ENCODE measurements at places on chromosomes 5 and 9.

GRCh38 chr9:89477811-89478630 lies 19.9 kb downstream of the SEMA4D start:
- no peak for DNase-seq

GRCh38 chr5:140588311-140589070 lies 23.9 kb downstream of the SLC35A4 start:
- DNase-seq, result peak; percentile 23

DNA sequence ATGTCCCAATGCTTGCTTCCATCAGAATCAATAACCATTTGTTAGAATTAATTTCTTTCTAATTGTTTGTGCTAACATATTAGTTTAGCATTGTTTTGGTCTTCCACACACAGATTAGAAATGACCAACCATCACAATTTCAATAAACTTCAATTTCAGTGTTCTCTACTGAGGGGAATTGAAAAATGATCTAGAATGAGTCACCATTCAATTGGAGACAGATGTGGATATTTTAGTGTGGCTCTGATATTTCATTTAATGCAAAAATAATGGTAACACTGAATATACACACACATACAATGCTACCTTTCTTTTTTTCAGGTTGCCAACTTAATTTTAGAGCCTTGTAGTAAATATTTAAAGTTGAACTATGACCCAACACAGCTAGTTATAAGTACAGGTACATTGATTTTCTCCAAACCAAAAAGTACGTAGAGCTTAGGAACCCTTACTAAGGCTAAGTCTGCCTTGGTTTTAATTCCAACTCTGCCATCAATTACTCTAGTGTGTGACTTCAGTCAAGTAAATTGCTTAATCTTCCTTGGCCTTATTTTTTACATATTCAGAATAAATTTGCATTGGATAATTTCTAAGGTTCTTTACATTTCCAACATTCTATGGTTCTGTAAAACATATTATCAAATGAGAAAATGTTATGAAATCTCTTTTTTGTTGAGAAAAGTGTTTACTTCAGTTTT lies 143.9 kb downstream of the DMRTA1 start:
- DNase-seq, result no peak

GRCh38 chr9:128568470-128569078 lies 16.2 kb downstream of the SPTAN1 start:
- no peak for DNase-seq

DNA sequence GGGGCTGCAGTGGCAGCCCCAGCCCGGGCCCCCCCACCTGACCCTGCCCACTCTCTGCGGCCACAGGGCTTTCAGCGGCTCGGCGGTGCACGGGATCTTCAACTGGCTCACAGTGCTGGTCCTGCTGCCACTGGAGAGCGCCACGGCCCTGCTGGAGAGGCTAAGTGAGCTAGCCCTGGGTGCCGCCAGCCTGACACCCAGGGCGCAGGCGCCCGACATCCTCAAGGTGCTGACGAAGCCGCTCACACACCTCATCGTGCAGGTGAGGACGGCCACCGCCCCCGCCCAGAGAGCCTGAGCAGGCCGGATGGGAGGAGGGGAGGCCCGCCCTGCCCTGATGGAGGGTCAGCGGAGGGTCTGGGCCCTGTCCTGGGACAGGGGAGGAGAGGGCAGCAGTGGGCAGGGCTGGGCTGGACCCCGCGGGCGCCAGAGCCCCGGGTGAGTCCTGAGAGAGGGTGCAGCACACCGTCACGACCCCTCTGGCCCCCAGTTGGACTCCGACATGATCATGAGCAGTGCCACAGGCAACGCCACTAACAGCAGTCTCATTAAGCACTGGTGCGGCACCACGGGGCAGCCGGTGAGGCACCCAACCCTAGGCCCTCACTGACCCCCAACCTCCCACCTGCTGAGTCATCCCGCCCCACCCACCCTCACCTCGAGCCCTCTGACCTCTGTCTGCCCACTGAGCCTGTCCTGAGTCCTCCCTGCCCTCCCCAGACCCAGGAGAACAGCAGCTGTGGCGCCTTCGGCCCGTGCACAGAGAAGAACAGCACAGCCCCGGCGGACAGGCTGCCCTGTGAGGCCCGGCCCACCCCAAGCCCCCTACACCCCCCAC lies 2.7 kb downstream of the SLC34A3 start:
- no peak for DNase-seq

DNA sequence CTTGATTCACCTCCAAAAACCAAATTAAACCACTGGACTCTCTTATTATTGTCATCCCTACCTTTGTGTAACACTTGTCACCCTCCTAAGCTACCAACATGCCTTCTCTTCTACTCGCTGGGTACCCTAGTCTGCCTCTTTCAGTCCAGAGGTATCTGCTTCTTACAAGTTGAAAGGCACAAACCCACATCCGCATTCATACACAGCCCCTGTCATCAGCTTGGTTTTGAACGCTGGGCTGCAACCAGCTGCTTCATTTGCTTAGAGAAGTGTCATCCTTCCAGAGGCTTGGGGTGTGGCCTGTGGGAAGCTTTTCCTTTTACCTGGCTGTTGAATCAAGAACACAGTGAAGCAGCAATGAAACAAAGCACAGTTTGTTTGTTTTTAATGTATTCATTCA lies 138.8 kb upstream of the WWC1 start:
- DNase-seq, result no peak

GRCh38 chr9:6460189-6460768 lies 47.3 kb downstream of the UHRF2 start:
- DNase-seq, result no peak

- no peak for DNase-seq
Measured at GRCh38 chr5:13609504-13609903, 335.0 kb downstream of the DNAH5 start.

- peak; percentile 56 for DNase-seq
Measured at GRCh38 chr9:75087289-75087823, 599 bp downstream of the NMRK1 start.

DNA sequence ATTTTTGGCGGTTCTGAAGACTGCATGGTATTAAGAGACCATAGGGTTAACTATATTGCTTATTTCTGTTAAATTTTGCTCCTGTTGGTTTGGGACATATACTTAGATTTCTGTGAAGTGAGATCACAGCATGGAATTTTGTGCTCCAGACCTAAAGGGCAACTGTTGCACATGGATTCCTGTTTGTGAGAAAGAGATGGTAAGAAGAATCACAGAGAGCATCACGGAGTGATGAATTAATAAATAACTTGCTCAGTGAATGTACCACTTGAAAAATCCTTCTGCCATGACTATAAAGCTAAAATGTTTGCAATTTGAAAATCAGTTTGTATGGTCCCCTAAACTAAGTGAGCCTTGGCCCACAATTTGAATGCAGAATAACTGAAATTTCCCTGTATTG lies 4.5 kb downstream of the PSAT1 start:
- no peak for DNase-seq

GRCh38 chr5:179768326-179769085 lies 25.3 kb upstream of the LTC4S start:
- no peak for DNase-seq

DNA sequence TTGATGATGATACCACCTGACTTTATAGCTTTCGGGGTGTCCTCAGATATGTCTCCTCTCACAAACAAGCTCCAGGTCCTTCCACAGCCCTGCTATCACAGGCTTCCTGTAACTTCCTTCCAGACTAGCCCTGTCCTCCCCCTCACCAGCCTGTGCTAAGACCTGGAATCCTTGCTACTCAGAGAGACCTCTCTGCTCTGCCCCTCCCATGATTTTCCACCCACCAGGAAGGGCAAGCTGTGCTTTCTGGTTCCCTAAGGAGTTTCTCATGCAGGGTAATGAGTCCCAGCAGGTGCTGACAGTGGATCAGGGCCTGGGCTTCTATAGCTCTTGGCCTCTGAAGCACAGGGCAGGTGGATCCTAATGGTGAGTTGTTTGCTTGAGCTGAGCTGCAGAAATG lies 86.9 kb downstream of the AOPEP start:
- DNase-seq, result no peak

GRCh38 chr5:110957934-110958333 lies 113.6 kb upstream of the TSLP start:
- DNase-seq, result no peak

DNA sequence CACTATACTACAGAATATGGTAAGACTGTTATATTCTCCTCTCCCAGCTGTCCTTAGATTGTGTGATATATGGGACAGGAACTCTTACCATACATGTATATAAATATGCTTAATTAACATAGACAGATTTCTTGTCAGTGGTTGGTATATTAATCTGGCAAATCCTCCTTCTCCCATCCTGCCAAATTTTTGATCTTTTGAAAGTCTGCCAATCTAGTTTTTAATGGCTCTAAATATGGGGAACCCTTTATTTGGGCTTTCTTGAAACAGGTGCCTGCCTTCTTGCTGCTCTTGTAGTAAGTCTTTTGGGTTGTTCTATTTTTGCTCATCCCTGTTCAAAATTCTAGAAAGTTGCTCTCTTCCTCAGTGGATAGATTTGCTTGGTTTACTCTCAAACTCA lies 63.5 kb downstream of the SPATA31D1 start:
- DNase-seq, result no peak

- no peak for DNase-seq
Measured at GRCh38 chr5:101679816-101680215, 616.3 kb downstream of the SLCO4C1 start.

- peak; percentile 85 for DNase-seq
Measured at GRCh38 chr5:172417983-172418630, 36.2 kb downstream of the SH3PXD2B start.

DNA sequence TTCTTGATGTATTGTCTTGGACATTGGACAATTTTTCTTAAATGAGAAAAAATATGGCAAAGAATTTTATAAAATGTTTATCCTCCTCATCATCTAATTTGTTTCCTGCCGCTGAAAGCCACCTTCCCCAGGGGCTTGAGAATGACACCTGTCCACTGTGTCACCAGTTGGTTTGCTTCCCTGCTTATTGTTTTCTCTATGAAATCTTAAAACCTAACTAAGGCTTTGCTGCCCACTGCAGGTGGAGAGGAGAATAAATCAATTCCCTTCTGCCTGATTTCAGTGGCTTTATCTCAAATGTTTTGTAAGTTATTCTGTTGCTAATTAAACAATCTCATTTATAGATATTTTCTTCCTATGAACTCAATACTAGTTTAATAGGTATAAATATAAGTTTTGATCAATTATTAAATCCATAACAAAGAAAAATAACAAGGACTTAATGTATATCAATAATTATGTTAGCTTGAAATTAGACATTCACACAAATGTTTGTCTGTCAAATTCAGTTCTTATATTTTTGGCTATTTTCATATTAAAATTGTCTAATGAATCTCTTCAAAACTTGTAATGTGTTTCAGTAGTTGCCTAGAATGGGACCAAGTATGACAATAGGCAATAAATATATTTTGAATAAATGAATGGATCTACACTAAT lies 822.5 kb downstream of the PTPRD start:
- DNase-seq, result no peak

- DNase-seq, result no peak
Measured at GRCh38 chr9:15915711-15916110, 362.9 kb downstream of the CCDC171 start.

- peak; percentile 66 for DNase-seq
Measured at GRCh38 chr9:86486891-86487837, 133.0 kb upstream of the TUT7 start.

- peak; percentile 72 for DNase-seq
Measured at GRCh38 chr5:127959152-127959764, 124.3 kb upstream of the SLC12A2 start.

DNA sequence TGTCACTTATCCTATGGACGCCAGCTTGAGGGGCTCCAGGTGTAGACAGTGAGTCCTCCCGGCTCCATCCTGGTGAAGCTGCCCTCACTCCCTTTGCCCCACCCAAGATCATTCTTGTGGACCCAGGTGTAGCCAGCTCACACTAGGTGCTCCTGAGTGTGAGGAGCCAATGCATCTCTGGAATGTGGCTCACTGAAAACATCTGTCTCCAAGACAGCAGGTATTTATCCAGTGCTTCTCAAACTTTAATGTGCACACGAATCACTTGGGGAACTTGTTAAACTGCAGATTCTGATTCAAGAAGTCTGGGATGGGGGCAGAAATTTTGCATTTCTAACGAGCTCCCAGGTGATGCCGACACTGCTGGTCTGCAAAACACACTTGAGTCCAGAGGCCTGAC lies 13.5 kb upstream of the ENC1 start:
- no peak for DNase-seq

DNA sequence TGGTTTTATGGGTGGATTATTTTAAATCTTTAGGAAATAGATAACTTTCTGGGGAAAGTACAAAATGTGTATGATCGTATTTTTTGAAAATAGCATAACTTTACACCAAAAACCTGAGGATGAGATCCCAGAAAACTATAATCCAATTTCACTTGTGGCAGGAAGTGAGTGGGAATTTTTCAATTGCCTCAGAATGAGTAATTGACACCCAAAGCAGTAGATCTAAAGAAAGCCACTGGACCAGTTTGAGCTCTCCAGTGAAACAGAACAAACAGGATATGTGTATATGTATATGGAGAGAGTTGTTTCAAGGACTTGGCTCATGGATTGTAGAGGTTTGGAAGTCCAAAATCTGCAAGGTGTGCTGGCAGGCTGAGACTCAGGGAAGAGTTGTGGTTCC lies 109.2 kb upstream of the SHB start:
- DNase-seq, result no peak

DNA sequence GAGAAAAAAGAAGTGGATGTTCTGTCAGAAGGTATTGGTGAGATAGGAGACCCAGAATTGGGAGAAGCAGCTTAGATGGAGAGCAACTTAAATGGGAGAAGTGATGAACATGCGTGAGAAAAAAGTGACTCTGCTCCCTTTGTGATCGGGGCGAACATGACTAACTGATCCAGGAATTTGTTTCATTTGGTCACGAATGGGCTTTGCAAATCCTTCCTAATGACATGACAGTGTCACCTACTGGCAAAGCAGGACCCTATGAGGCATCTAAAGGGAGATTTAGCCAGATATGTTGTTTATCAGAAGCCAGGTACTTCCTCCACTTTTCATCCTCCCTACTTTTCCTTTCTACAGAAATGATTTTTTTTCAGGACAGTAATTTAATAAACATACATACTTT lies 787.4 kb upstream of the RGMB start:
- DNase-seq, result peak; percentile 31

- DNase-seq, result no peak
Measured at GRCh38 chr9:8356406-8356805, 556.8 kb upstream of the DMAC1 start.

DNA sequence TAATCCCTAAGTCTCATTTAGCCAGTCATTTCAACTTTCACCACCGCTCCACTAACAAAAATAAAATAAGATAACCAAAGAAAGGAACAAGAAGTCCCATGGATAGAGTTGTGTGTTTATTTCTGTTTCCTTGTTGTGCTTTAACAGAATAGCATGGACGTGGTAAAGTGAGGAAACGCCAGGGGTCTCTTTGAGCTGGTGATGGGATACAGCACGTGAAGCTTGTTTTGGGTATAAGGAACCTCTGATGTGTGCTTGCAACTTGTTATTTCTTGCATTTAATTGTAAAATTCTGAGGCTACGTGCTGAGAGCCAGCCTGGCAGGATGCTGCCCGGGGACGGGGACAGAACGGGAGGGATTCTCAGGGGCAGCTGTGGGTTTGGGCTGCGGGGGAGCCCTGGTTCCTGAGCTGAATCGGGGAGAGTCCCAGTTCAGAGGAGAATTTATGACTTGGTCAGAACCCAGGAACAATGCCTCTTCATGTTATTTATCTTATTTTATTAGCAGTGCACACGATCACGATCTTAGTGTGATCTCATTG lies 63.4 kb downstream of the ANKRD33B start:
- DNase-seq, result no peak
